ENCODE measurements at places on chromosomes 3 and 15.

DNA sequence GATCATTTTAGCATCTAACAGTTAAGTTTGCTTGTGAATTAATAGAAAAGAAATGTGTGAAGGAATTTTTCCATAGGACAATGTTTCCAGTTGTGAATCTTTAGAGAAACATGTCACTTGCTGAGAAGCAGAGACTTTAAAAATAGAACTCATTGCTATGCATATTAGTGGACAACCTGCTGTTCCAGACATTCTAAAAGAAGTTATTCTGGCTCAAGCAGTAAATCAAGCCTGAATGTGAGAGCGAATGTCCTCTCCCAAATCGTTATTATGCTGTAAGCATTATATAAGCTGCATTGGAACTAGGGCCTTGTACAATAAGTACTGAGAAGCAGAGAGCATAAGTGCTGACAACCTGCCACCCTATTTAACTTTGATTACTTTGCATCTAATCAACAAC, 990.9 kb downstream of the PLOD2 start:
- no peak for DNase-seq

GRCh38 chr3:102037209-102037608, 187.9 kb downstream of the NFKBIZ start:
- DNase-seq, result no peak

- no peak for DNase-seq
Measured at GRCh38 chr3:46947546-46947901, 29.0 kb downstream of the CCDC12 start.

DNA sequence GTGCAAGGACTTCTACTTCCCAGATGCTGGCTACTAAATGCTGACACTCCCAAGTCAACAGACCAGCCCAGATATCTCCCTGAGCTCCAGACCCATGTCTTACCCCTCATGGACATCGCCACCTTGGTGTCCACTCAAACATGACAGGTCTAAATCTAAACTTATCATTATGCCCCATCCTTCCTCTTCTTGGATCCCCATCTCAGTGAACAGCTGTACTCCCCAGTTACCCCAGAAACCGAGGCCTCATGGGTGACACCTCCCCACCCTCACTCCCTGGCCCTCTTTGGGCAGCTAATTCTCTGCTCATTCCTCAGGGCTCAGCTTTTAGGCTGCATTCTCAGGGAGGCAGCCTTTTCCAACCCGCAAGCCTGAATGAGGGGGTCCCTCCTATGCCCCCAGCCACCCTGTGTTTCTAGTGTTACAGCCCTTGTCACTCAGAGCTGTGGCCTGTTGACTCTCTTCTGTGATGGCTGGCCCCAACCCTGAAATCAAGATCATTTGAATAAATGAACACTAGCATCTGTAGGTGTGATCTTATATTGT, 5.4 kb downstream of the EHD4 start:
- DNase-seq, result no peak

GRCh38 chr3:112638327-112639020, 2.5 kb downstream of the CCDC80 start:
- no peak for DNase-seq

GRCh38 chr15:68636256-68636655, 57.5 kb downstream of the CORO2B start:
- no peak for DNase-seq
